ENCODE measurements at places on chromosomes 4 and X.

DNA sequence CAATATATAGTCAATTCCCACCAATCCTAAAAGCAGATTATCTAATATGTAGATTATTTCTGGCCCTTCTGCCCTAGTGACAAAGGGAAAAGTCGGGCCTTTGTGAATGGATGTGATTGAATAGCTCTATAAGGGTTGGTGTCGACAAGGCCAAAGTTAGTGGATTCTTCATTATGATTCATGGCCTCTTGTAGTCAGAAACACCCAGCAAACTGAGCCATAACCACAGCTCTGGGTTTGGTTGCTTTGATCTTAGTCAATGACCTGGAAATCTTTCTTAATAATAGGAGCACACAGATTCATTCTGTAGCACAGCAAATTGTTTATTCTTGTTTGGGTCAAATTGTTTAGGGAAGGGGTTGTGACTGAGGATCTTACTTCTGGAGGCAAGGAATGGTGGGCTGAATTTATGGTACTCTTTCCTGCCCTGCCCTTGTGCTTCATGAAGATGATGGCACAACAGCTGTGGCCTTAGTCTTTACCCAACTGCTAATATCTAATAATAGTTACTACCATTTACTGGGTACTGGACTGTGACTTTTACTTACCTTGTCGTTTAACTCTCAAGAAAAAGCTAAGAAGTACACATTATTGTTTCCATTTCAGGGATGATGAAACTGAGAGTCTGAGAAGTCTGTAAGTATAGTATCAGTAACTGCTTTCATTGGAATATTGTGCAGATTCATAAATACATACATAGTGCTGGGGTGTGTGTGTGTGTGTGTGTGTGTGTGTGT lies 74.0 kb downstream of the AFF2 start:
- DNase-seq = no peak

GRCh38 chr4:20393486-20394100 lies 141.9 kb downstream of the SLIT2 start:
- no peak for DNase-seq

- DNase-seq = peak; percentile 5
These were observed 8.0 kb upstream of the KCNE5 start for GRCh38 chrX:109632906-109633504.

DNA sequence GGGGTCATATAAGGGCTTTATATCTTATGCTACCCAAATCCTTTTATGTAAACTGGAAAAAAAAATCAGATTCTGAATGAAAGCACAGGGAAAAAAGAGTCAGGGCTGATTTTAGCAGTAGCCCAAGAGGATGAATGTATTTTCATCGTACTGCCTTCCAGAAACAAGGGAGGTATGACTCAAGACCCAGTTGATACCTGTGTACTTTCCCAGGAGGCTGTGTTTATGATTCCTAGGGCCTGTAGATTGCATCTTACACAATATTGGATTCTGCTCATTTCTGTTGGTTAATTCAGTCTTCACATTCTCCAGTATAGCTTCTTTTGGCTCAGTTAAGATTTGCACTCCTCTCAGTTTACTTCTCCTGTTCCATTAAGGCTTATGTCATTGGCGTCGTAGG lies 127.9 kb upstream of the LIMCH1 start:
- DNase-seq = no peak

- no peak for DNase-seq
These were observed 6.3 kb upstream of the LETM1 start for GRCh38 chr4:1862055-1862911.

GRCh38 chr4:105192474-105192873 lies 45.8 kb downstream of the TET2 start:
- DNase-seq = no peak

DNA sequence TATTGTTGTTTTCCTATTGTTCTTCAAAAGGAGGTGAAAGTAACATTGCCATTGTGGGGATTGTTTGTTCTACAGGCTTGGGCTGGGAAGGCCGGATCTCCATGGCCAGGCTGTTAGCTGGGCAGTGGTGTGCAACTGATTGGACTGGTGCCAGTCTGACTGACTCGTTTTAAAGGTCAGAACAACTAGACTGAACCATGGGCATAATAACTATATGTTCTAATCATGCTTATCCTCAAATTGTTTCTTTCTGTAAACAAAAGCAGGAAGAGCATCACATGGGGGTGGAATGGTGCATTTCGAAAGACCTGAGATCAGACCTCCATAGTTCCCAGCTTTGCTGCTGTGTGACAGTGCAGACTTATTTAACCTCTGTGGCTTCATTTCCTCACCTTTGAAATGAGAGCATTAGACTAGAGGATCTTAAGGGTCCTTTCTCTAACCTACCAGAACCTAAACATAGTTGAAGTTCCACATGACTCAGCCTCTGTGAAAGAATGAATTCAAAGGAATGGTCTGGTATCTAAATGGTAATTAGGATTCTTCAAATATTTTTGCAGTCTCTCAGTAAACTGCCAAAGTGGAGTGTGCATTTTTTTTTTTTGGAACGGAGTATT lies 66.7 kb upstream of the PGRMC2 start:
- DNase-seq = no peak

DNA sequence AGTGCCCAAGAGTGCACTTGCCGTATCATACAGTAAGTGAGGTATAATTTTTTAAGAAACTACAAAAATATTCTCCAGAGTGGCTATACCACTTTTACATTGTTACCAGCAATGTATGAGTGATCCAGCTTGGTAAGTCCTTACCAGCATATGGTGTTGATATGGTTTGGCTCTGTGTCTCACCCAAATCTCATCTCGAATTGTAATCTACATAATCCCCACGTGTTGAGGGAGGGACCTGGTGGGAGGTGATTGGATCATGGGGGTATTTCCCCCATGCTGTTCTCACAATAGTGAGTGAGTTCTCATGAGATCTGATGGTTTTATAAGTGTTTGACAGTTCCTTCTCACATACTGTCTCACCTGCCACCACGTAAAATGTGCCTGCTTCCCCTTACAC lies 44.8 kb downstream of the RBMX start:
- DNase-seq = no peak

Data from NCI-H1105 treated with DMSO at 0.1 percent for 48 hours (cell line).